H9 (cell line): ENCODE measurements at places on chromosomes 7 and 10. TPM values are rescaled to one million over a fixed set of nuclear protein-coding genes. Genes with fewer than 3 reads are reported as not detected.
A peak's percentile ranks its signal among the peaks of the same experiment; 100 is the strongest.

DNA sequence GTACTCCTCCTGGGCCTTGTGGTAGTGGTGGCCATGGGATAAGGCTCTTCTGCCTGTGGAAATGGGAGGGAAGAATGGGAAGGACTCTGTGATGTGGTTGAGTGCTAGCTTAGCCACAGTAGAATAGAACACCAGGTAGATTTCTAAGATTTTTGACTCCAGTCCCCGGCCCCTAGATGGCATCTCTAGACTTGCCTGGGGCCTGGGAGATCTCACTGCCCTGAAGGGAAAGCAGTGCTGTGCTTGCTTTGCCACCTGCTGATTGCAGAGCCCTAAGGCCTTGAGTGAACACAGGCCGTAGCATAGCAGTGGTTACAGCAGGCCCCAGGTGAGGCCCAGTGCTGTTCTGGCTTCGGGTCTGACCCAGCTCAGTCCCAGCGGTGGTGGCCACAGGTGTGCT lies 252.0 kb downstream of the TCF7L2 start:
- no peaks in the 10 kb centered on the region for H3K27me3 ChIP-seq
- DNase-seq: peak; percentile 53
- H3K36me3 ChIP-seq: no peaks in the 10 kb centered on the region
- H3K27ac ChIP-seq: no peak overlapping the region
- H3K4me1 ChIP-seq: no peaks in the 10 kb centered on the region; the same call in 1 of the 2 replicates

DNA sequence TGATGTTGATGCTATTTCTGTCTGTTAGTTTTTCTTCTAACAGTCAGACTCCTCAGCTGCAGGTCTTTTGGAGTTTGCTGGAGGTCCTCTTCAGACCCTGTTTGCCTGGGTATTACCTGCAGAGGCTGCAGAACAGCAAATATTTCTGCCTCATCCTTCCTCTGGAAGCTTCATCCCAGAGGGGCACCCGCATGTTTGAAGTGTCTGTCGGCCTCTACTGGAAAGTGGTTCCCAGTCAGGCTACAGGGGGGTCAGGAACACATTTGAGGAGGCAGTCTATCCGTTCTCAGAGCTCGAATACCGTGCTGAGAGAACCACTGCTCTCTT lies 13.3 kb upstream of the CYP3A5 start:
- H3K27me3 ChIP-seq: no peaks in the 10 kb centered on the region; the same call in 1 of the 2 replicates
- no peaks in the 10 kb centered on the region for H3K36me3 ChIP-seq
- no peak overlapping the region for H3K4me3 ChIP-seq
- no peak overlapping the region for H3K27ac ChIP-seq

RAB19 gene
- 14.4 and 15.1 TPM in 2 replicates for total RNA-seq

GRCh38 chr7:95558864-95559263 lies 37.5 kb downstream of the PDK4 start:
- no peaks in the 10 kb centered on the region for H3K4me1 ChIP-seq
- H3K27ac ChIP-seq: no peak overlapping the region
- no peaks in the 10 kb centered on the region for H3K27me3 ChIP-seq
- no peak for DNase-seq

GRCh38 chr7:122301858-122302760 lies 2.4 kb downstream of the FEZF1 start:
- H3K36me3 ChIP-seq: peaks cover 19% of the 10 kb centered on the region
- peaks cover 42% of the 10 kb centered on the region; the same call in 1 of the 2 replicates for H3K27me3 ChIP-seq
- H3K4me1 ChIP-seq: peaks cover 2% of the 10 kb centered on the region; the same call in 1 of the 2 replicates

DNA sequence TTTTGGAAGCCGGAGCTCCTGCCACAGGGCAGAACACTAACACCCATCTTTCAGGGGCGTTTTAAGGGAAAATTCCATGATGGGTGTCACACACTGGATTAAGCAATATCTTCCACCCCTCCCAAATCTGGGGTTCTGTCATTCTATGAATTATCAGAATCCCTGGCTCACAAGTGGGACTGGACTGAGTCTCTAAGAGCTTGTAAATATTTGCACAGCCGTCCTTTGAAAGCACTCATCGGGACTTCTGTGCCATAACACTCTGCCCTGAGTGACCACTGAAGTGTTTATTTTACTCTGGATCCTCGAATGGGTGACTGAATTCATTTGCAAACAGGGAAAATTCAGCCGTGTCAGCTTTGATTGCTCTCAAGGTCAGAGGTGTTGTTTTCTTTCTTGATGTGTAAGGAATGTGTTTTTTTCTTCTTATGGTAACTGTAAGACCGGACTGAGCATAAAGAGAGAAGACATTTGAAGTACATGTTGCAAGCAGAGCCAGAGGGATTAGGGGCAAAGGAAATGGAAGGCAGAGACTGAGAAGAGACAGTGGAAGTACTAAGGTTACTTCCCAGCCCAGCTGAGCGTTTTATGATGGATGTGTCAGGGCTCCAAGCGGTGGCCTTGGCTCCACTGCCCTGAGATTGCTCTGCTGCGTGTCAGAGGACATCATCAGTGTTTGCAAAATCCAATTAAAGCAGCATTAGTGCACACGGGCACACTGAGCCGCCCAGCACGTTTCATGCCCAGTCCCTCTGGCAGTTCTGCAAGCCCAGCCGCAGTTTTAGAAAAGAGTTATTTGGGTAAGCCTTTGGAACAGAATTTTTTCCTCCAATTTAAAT lies 17.7 kb upstream of the GTPBP4 start:
- no peaks in the 10 kb centered on the region for H3K27me3 ChIP-seq
- no peak overlapping the region for H3K4me3 ChIP-seq
- H3K36me3 ChIP-seq: peaks cover 4% of the 10 kb centered on the region; the same call in 1 of the 2 replicates
- no peak for DNase-seq
- no peak overlapping the region for H3K27ac ChIP-seq

DNA sequence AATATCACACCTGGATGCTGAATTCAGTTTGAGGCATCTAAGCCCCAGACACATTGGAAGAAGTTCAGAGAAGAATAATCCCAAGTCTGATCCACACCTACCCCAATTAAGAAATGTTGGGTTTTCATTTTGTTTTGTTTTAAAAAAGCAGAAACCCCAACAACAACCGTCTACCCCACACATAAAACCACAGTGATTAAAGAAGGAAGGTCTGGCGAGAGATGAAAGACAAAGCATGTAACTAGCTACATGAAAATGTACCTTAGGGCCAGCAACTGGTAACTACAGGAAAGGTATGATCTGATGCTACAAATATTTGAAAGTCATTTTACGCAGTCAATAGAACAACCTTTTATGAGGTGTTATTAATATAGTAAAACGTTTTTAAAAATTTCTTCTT lies 1112.3 kb downstream of the GATA3 start:
- no peaks in the 10 kb centered on the region for H3K4me1 ChIP-seq
- no peak overlapping the region for H3K4me3 ChIP-seq
- H3K36me3 ChIP-seq: no peaks in the 10 kb centered on the region
- no peak for DNase-seq
- no peak overlapping the region for H3K27ac ChIP-seq
- no peaks in the 10 kb centered on the region for H3K27me3 ChIP-seq

- H3K4me3 ChIP-seq: no peak overlapping the region
- no peak overlapping the region for H3K27ac ChIP-seq
- H3K27me3 ChIP-seq: no peaks in the 10 kb centered on the region
- 0 out of 2 replicates have a peak, but pooled peaks cover 2% of the 10 kb centered on the region for H3K36me3 ChIP-seq
- H3K4me1 ChIP-seq: no peaks in the 10 kb centered on the region
Measured at GRCh38 chr10:93796167-93796566, 38.4 kb downstream of the LGI1 start.

DNA sequence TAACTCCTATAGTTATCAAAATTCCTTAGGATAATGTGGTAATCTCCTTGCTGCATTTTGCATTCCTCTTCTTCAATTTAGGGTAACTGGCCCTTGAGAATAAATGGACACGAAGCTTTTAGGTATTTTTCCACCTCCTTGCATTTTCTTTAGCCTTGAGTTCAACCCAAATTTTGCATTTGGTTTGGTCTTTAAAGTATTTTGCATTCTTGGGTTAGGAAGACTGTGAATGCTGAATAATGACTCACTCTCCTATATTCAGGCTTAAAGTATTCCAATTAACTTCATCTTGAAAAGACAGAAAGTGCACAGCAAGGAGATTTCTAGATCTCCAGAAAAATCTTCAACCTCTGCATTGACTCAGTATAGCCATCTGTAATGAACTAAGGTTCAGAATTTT lies 47.3 kb downstream of the TFPI2 start:
- H3K4me3 ChIP-seq: no peak overlapping the region
- H3K36me3 ChIP-seq: no peaks in the 10 kb centered on the region
- DNase-seq: no peak
- H3K27ac ChIP-seq: no peak overlapping the region

- peaks cover 2% of the 10 kb centered on the region; the same call in 1 of the 2 replicates for H3K4me1 ChIP-seq
- no peaks in the 10 kb centered on the region for H3K27me3 ChIP-seq
- H3K4me3 ChIP-seq: no peak overlapping the region
Measured at GRCh38 chr7:140519007-140519399, 39.7 kb upstream of the MKRN1 start.

DNA sequence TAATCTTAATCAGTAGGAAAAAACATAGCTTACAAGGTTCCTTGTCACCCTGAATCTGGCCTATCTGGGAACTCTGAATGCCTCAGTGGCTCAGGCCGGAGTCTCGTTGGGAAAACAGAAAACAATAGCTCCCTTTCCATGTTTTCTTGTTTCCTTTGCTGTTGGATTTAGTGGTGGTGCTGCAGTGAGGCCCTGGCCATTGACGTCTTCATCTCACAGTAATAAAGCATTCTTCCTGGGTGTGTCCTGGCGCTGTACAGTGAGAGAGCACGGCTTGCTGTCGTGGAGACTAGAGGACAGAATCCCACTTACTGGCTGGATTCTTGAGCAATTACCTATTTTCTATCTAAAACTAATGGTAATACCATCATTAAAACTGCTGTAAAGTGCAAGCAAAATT lies 1.3 kb upstream of the SPOCK2 start:
- no peaks in the 10 kb centered on the region for H3K36me3 ChIP-seq
- peaks cover 19% of the 10 kb centered on the region; the same call in 1 of the 2 replicates for H3K27me3 ChIP-seq
- no peak for DNase-seq
- no peak overlapping the region for H3K27ac ChIP-seq

DNA sequence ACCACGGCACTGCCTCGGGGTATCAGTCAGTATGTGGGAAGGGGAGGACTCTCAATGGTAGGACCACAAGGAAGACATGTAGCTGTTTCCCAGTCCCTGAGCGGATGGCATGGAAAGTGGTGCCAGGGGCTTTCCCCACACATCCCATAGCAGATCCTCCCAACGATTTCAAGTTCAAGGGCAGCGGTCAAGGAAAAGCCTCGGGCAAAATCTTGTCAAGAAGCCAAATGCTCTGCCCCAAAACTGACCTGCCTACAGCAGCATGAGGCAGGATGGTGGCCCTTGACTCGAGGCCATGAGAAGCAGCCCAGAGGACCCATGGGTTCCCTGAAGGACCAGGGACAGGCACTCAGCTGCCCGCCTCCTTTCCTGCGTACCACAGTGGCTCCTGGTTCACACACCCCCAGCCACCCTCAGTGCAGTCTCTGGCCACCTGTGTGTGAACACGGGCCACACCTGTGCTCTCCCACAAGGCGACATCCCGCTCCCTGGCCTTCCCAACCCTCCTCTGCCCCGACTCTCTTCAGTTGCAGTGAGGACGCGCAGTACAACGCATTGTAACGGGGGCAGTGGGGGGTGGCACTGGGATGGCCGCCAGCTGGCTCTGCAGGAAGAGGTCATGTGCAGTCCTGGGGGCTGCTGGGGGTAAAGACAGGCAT lies 43.6 kb downstream of the CTBP2 start:
- peak overlapping the region; percentile 11; the same call in 1 of the 3 replicates for H3K4me3 ChIP-seq
- no peak for DNase-seq
- peaks cover 19% of the 10 kb centered on the region; the same call in 2 of the 3 replicates for H3K36me3 ChIP-seq
- no peaks in the 10 kb centered on the region for H3K27me3 ChIP-seq
- H3K4me1 ChIP-seq: peaks cover 14% of the 10 kb centered on the region
- H3K27ac ChIP-seq: no peak overlapping the region

GRCh38 chr10:66832781-66833422 lies 92.9 kb upstream of the LRRTM3 start:
- no peaks in the 10 kb centered on the region; the same call in 1 of the 2 replicates for H3K4me1 ChIP-seq
- no peaks in the 10 kb centered on the region for H3K27me3 ChIP-seq
- no peak overlapping the region for H3K4me3 ChIP-seq
- no peaks in the 10 kb centered on the region for H3K36me3 ChIP-seq

RADIL gene
- 3.5 and 4.7 TPM in 2 replicates for total RNA-seq

GRCh38 chr10:43230909-43231522 lies 35.8 kb downstream of the RASGEF1A start:
- peaks cover 19% of the 10 kb centered on the region; the same call in 1 of the 2 replicates for H3K27me3 ChIP-seq
- H3K27ac ChIP-seq: no peak overlapping the region

ANKRD16 gene
- total RNA-seq: 9.2 and 11.4 TPM in 2 replicates

SPDYE8 gene
- not detected in 2 replicates for total RNA-seq

- H3K4me3 ChIP-seq: no peak overlapping the region
- H3K36me3 ChIP-seq: no peaks in the 10 kb centered on the region
- H3K4me1 ChIP-seq: no peaks in the 10 kb centered on the region
- no peaks in the 10 kb centered on the region for H3K27me3 ChIP-seq
- peak; percentile 42 for DNase-seq
Measured at GRCh38 chr10:106795619-106796018, 368.9 kb downstream of the SORCS1 start.

CPXM2 gene
- 1.7 and 1.9 TPM in 2 replicates for total RNA-seq

CALML3 gene
- not detected in 2 replicates for total RNA-seq

DNA sequence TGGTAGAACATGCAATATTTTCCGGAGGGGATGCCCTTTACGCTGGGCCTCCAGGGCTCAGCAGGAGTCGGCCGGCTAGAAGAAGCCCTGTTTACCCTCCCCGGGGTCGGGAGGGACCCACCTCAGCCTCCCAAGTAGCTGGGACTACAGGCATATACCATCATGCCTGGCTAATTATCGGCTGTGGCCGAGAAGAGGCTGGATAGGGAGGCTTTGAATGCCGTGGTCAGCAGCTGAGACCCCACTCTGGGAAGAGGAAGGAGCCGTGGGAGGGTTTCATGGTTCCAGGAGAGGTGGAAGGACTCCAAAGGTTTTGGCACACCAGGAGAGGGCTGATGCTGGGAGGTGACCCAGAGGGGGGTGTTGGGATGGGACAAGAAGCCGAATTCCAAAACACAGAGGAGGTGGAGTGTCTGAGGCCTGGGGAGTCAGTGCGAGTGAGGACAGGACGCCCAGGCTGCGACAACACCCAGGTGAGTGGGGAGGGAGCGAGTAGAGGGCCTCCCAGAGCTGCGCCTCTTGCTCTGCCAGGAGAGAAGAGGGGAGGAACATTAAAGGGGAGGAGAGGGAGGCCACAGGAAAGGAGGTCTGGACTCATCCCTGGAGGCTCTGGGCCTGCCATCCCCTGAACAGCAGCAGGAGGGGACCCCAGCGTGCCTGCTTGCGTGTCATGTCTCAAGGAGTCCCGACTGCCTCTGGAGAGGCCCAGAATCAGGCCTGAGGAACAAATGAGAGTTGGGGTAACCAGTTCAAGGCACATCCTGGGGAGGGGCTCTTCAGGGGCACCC lies 19.6 kb downstream of the GRID2IP start:
- H3K36me3 ChIP-seq: no peaks in the 10 kb centered on the region
- no peaks in the 10 kb centered on the region for H3K4me1 ChIP-seq
- H3K4me3 ChIP-seq: peak overlapping the region; percentile 90
- H3K27me3 ChIP-seq: peaks cover 4% of the 10 kb centered on the region; the same call in 1 of the 2 replicates
- DNase-seq: no peak

PITX3 gene
- total RNA-seq: not detected in 2 replicates
